ENCODE measurements at places on chromosomes 6 and 20.

- no peak for DNase-seq
These were observed 172.4 kb downstream of the BCAS1 start for GRCh38 chr20:53897884-53898555.

DNA sequence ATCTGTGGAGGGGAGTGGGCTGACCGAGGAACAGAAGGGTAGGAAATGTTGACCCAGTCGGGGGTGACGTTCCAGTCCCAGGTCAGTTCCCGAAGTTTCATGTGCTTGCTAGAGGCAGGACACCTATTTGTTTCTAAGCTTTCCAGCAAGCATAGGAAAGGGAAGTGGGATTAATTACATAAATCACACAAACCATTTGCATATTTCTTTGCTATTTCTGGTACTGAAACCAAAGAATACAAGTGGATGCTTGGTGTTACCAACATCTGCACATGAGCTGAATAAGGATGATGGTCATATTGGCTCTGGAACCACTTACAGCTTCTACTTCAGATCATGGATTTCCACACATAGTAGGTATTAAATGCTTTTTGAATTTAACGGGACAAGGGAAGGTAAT lies 546.5 kb downstream of the PRKN start:
- peak; percentile 66 for DNase-seq

DNA sequence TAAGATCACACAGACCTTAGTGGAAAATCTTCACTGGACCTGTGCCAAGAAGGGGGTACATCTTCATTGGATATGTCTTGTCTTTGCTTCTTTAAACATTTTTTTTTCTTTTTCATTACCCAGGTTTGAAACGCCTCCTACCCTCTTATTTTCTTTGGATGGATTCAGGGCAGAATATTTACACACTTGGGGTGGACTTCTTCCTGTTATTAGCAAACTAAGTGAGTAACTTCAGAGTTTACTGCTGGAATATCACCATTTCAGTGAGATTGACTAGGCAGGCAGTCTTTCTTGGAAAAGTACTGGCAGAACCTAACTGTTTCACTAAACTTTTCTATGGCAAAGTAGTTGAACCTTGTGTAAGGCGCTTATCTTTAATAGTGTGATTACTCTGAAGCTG lies 47.0 kb downstream of the ENPP1 start:
- no peak for DNase-seq

GRCh38 chr20:16672299-16672698 lies 57.5 kb upstream of the SNRPB2 start:
- no peak for DNase-seq

DNA sequence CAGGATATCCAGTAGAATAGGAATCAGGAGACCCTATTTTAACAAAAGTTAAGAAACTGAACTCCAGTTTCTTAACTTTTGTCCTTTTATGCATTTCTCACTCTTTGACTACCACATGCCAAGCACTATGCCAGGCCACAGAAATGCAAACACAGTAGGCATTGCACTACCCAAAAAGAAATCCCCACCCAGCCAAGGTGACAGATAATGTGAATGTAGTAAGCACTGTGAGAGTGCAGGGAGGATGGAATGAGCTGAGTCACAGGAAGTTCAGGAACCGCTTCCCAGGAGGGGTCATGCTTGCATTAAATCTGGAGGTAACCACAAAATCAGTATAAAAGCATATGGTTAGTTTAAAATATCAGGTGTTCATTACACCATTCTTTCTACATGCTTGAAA lies 20.1 kb upstream of the FAM83C start:
- DNase-seq, result no peak

DNA sequence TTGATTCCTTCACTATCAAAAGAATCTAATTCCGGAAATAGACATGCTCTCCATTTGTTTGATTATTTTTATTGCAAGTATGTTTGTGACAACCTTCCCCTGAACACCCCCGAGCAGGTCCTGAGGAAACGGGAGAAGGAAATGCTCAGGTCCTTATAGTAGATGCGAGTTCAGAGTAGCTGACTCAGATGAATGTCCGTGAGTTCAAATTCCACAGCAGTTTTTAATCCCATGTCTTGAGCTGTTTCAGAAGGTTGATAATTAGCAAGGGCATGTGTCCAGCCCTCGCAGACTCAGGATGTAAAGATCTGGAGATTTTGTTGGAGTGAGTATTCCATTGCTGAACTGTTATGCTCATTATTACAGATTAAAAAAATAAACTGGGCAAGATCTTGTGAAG lies 169.3 kb downstream of the BCAS1 start:
- DNase-seq, result no peak

GRCh38 chr6:135087403-135087802 lies 32.8 kb upstream of the HBS1L start:
- no peak for DNase-seq

DNA sequence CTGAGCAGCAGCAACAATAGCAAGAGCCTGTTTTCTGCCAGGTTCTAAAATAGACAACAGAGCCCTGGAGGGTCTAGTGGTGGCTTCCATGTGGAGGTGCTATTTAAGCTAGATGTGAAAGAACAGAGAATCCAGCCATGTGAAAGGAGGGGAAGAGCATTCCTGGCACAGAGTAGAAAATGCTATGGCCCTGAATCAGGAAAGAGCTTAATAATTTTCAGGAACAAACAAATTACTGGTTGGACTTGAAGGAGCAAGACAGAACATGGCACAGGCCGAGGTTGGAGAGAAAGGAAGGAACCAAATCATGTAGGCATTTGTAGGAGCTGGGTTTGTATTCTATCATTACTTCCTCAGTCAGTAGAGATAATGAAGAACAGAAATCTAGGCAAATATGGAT lies 98.3 kb downstream of the AIG1 start:
- no peak for DNase-seq

- no peak for DNase-seq
These were observed 40.1 kb downstream of the VSTM2L start for GRCh38 chr20:37943033-37943432.

GRCh38 chr20:32743237-32744112 lies at the start of gene COMMD7:
Gene COMMD7, minus strand, starts transcription at chr20:32743467. Its CDS starts 76 bp downstream, at chr20:32743391.
- peak; percentile 73 for DNase-seq

DNA sequence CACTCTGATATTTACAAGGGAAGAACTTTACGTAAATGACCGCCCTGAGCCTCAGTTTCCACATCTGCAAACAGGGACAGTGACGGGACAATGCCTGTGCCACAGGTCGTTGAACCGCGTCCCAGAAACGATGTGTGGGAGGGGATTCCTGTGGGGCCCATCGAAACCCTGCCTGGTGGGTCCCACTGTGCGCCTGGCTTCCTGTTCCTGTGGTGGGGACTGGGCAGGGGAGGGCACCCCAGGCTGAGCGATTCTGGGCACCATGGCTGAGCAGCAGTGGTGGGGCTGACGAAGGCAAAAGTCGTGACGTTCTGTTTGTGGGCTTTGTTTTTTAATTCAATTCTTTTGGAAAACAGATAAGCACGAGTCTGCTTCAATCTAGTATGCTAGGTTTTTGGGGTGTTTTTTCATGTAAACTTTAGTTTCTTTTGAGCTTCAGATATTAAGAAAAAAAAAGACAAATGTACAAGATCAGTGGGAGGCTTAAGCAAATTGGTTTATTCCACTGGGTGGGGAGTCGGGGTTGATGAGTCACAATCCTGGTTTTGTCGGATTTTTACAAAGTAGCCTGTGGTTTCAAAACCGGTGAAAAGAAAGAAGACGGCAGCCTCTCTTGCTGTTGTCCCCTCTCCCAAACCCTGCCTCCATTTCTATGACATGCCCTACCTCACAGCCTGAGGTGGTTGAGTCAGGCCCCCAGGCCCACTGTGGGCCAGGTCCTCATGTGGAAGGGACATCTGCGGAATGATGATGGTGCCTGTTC lies 40.4 kb downstream of the GNAS-AS1 start:
- no peak for DNase-seq

DNA sequence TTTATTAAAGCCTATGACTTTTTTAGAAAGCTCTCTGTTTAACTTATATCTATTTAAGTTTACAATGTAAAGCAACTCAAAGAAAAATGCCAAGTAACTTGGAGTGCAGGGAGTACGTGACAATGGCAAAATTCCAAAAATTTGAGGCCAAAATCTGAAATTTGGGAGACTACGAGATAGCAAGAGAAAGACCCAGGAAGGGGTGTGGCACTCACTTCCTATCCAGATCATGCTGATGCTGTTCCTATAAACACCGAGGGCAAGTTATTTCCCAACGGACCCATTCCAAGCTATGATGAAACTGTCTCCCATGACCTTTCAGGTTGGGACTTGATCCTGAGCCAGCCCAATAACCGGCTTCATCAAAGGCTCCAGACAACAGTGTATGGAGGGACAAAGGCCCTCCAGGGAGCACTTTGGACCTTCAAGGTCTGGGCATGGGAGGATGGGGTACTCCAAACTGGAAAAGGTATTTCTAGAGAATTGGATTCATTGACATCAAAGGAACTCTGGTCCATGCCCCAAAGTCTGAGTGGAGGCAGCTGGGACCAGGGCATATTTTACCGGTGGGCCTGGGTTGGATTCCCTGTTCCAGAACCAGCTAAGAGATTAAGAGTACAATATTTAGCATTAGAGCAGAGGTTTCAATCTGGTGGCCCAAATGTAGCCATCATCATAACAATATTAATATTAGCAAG lies 15.7 kb upstream of the SLC13A3 start:
- DNase-seq, result no peak

DNA sequence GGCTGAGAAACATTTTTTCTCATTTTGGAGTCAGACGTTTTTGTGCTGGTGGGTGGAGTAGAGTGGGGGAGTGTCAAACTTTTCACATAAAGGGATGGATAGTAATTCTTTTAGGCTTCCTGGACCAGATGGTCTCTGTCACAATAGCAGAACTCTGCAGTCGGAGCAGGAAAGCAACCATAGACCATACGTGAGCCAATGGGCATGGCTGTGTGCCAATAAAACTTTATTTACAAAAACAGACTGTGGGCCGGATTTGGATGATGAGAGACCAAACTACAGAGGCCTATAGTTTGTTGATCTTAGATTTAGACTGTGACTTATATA lies 70.8 kb upstream of the SLC22A23 start:
- no peak for DNase-seq

All from inflammatory macrophage treated with lipopolysaccharide for 4 hours (primary cell).